Stimulated activated CD8-positive, alpha-beta memory T cell treated with anti-CD3 and anti-CD28 coated beads, Interleukin-7, amount 100 ng/mL, for 1 hour (primary cell): ENCODE measurements at places on chromosomes 6 and 20.

DNA sequence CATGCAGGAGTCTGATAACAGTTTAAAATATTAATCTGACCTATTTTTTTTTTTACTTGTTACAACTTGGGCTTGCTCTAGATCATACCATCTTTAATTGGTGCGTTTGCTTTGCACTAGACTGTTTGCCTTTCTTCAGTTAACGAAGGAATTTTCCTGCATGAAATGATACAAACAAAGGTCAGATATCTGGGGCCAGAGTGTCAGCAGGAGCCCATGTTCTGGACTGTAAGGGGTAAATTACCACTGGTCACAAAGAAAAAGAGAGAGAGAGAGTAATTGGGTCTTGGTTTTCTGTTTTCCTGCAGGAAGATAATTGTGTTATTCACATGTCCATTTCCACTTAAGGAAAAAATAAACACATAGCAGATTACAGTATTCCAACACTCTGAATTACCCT lies 399.4 kb upstream of the MARCKS start:
- DNase-seq: no peak

DNA sequence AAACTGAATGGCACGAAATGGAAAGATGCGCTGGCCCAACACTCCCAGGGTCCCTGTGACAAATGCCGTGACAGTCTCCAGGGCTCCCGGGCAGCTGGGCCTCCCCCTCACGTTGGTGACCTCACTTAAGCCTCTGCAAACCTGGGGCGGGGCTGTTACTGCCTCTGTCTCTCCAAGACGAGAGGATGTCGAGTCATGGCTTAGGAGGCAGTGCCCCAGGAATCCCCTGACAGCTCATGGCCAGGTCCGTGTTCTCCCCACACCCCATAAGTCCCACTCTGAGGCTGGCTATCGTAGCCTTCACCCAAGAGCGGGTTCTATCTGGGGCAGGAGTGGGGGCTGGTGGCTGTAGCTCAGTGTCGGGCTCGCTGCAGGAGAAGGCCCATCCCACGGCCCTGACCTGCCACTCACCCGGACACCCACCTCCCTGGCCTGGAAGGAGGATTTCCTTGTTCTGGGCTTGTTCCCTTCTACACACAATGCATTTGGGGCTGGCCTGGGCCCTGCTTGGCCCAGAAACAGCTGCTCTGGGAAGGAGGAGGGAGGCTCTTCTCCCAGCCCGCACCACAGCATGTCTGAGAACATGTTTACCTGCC lies 5.6 kb upstream of the RPS21 start:
- no peak for DNase-seq

DNA sequence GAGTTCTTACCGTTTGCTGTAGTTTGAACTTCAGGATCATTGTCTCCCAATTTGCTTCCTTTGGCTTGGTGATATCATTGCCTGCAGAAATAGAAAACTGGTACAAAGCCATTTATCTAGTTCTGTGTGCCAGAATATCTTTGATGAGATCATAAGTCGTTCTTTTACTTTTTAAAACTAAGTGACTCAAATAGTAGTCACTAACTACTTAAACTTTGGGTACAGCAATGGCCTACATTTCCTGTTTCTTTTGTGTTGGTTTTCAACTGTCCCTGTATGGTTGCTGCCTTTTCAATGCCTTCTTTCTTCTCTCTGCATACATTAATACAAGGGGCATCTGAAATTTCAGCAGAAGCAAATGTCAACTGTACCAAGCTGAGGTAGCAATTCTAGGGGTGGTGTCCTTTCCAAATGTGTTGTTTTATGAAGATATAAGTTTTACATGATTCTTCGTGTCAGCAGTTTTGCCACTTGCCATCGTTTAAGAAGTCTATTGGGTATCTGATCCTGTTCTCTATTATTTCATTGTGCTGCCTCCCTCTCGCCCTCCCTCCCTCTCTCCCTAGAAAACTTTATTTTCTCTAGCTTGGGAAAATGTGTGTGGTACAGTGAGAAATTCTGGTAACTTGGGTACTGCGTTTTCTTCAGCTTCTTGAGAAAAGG lies 238.5 kb downstream of the FARS2 start:
- no peak for DNase-seq

DNA sequence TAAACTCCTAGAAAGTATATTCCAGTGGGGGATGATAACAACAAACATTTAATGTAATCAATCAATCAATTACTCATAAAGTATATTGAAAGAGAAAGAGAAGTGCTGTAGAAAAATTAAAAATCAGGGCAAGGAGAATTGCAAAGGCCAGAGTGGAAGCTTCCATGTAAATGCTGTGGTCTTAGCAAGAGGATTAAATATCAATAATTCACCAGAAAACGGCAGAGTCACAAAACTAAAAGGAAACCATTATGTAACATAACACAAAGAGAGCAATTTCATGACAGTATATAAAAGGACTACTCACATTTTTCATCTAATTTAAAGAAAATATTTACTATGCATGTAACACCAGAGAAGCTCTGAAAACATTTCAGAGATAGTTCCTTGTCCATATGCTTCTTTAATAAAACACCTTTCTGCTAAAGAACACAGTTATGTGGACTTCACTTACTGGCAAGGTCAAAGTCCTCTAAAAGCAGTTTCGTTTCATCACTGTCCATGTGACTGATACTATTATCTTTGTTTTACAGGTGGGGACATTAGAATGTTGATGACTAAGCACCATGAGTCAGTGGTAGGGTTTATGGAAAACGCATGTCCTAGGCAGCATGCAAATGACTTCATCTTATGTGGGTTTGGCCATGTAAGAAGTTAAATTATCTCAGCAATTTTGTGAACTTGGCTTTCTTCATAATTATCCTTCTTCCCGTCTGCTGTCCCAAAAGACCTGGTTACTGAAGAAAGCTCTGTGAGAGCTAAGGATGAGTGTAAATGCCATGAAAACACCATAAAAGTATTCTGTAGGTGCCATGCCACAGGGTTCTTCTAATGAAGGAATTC lies 185.8 kb upstream of the TENT5A start:
- no peak for DNase-seq

GRCh38 chr6:150705392-150705791 lies 105.7 kb downstream of the PLEKHG1 start:
- no peak for DNase-seq

GRCh38 chr6:23855497-23856116 lies 270.4 kb upstream of the NRSN1 start:
- no peak for DNase-seq

GRCh38 chr20:63833776-63834490 lies 2.9 kb upstream of the ZBTB46 start:
- DNase-seq: no peak

DNA sequence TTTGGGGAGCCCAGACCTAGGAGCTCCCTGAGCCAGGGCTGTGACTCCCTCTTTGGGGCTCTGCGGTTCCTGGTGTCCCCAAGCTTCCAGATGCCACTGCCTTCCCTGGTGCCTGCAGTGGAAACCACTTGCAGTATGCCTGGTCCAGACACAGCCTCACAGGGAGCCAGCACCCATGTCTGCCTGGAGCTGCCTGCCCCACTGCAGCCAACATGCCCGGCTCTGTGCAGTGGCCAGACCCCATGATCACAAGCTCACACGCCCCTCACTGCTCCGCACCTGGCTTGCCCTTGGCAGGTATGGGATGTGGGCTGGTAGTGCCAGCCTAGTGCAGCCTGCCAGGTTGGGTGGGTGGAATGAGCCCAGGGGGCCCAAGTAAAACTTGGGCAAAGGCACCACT lies 644.8 kb downstream of the HTR1B start:
- DNase-seq: no peak

DNA sequence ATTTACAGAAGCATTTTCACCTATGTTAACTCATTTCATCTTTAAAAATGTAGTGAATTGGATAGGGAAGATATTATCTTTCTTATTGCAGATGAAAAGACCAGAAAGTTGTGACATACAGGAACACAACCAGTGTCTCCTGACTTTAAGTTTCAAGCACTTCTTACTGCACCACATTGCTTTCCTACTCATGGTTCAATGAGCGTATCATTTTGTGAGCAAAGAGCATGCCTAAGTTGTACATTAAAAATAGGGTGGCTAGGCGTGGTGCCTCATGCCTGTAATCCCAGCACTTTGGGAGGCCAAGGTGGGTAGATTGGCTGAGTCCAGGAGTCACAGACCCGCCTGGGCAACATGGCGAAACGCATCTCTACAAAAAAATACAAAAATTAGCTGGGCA lies 21.2 kb upstream of the RNGTT start:
- no peak for DNase-seq

GRCh38 chr6:12968290-12968689 lies 251.7 kb downstream of the PHACTR1 start:
- DNase-seq: no peak

GRCh38 chr6:38131527-38131965 lies 312.0 kb downstream of the ZFAND3 start:
- no peak for DNase-seq
